Transverse colon (tissue), 4 donors: ENCODE measurements at places on chromosomes 3 and 15.

DNA sequence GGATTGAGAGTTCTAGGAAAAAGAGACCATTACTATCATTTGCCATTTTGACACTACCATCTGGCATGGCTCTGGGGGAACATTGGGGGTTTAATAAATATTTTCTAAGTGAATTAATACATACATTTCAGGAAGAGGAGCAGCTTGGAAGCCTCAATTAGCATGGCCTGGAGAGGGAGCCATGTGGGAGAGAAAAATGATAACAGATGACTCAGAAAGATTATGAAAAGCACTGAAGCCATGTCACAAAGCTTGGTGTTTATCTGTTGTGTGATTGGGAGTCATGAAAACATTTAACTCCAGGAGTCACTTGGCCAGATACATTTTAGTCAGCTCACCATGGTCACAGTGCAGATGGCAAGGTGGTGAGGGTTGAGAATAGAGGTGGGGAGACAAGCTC is 121.0 kb downstream of the SSR3 start:
- no peak for DNase-seq

GRCh38 chr3:42216302-42216701 is 49.7 kb downstream of the CCK start:
- no peak for DNase-seq

- no peak for DNase-seq
Observed at GRCh38 chr3:34668915-34669314, 870.5 kb downstream of the PDCD6IP start.

DNA sequence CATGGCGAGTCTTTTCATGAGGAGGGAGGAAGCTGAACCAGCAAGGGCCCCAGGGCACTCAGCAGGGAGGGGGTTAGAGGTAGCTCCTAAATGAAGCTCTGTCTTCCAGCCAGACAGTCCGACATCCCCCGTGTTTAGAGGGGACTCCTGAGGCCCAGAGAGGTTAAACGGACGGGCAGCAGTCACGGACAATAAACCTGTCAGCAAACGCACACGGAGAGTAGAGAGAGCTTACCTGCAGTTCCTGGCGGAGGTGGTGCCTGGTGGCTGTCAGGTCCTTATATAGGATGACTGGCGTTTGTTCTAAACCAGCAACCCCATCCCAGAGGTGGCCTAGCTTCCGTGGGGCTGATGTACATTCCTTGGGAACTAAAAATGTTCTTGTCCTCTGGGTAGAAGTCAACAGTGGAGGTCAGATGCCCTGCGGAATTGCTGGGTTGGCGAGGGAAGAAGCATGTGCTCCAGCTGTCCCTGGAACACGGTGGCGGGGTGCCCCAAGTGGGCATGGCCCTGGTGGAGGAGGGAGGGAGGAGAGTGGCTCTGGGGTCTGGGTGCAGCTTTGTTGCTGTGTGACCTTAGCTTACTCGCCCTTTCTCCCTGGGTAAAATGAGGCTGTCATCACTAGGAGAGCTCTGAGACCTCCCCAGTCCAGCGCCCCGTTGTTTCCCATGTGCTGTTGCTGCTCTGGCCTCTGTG is 2.1 kb downstream of the GHRL start:
- DNase-seq = no peak

DNA sequence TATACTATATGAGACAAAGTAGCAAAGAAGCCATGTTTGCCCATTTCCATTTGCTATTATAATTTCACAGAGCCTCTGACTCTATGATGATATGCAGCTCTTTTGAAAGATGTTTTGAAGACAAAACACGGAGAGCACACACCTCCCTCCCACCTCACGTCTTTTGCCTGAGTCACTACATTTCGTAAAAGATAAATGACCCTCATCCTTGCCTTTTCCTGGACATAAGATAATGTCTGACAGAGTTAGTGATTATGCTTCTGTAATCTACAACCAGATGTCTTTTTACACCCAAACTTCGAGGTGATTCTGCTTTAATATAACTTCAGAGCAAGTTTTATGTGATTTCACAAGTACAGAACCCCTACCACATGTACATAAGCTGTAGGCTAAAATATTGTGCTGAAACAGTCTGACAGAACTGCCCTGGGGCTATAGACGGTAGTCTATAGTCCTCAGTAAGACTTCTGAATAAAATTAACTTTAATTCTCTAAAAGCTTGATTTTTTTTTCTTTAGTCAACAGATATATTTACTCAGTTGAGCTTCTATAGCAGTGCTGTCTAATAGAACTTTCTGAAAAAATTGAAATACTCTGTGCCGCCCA is 99.9 kb downstream of the CD200R1L start:
- no peak for DNase-seq

GRCh38 chr15:41989573-41990242 is 17.4 kb upstream of the EHD4 start:
- DNase-seq = peak; percentile 89

DNA sequence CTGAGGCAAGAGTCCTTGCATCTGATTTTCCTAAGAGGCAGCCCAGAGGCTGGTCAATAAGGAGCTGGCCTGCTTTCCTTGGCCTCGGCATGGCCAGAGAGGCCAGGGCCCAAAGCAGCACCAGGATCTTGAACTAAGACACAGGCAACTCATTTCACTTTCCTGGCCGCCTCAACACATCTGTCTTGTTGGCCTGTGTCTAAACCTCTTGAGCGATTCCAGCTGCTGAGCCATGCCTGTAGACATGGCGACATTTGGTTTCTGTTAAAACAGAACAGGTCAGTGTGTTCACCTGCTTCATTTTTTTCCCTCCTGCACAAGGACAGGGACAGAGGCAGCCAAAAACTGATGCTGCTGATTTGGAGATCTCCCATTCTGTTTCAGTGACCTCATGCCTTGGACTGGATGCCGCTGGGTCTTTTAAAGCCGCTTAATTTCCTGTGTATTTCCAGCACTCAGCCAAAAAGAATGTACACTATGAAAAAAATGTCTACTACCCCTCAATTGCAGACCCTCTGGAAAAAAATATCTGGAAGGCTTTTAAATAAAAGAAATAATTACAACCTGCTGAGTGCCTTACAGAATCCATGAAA is 266.6 kb upstream of the ICE2 start:
- peak; percentile 25 for DNase-seq

DNA sequence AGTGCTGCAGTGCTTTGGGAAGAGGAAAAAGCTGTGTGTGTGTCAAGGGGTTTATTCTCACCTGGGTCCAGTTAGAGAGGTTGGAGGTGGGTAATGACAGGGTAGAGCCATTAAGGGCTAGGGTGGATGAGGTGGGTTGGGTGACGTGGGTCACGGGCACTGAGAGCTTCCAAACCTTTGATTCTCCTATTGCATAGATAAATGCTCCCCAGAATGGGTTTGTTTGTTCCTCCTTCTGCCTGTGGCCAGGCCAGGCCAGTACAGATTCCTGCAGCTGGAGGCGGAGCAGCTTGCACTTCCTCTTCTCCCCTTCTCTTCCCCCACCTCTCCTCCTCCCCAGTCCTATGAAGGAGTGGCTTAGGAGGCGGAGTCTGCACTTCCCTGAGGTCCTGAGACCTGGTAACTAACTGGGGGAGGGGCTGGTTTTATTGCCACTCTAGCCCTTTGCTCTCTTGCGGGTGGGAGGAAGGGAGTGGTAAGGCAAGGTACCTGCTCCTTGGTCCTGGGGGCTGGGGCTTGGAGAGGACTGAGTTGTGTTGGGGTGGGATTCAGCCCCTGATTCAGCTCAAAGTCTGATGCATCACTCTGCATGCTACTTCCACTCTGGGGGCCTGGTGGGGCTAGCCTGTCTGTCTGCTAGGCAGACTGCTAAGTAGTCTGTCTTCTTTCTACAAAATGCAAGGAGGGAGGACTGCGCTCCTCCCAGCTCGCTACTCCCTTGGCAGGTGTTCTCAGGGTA is 3.5 kb downstream of the SPINT1 start:
- peak; percentile 92 for DNase-seq

- DNase-seq = no peak
Observed at GRCh38 chr3:150528354-150528797, 17.9 kb downstream of the SERP1 start.

DNA sequence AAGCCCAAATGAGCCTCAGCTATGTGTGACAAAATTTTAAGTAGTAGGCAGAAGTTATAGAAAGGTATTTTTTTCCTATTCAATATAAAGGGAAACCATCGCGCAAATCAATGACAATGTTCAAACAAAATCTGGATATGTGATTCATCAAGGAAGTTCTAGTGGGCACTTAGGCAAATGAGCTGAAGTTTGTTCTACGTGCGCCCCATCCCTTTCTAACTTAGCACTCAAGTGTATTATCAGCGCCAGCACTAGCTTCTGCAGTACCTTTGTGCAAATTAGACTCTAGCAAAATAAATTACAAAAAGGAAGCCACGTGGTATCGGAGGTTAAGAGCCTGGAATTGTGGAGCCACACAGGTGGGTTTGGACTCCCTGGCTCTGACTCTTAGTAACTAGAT is 91.1 kb downstream of the TBL1XR1 start:
- no peak for DNase-seq

DNA sequence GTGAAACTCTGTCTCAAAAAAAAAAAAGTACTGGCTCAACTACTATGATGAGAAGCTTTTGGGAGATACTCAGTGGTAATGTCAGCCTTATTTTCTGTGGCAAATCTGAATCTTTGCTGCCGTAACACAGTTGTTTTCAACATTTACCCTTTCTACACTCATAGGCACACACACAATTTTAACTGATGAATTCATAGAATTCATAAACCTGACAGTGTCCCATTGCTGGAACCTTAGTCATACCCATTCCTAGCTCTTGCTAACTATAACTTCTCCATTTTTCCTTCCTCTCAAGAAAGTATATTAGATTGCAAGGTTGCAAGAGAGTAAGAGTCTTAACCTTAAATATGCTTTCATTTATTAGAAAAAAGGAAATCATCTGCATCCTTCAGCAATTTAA is 496.6 kb downstream of the FHIT start:
- DNase-seq = no peak

DNA sequence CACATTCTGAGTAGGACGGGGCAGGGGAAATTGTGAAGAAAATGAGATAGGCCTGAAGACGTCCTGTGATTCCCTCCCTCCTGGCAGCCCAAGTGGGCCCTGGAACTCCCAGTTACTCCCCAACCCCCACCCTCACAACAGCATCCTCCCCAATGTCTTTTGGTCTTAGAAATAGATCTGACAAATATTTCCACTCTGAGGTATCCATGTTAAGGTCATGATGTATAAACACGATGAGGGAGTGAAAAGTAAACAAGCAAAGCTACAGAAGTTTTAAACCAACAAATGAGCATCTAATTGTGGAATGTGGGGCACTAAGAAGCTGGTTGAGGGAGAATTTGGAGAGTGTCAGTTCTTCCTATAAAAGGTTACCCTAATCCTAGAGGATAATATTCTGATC is 103.7 kb upstream of the AADACL2 start:
- no peak for DNase-seq

DNA sequence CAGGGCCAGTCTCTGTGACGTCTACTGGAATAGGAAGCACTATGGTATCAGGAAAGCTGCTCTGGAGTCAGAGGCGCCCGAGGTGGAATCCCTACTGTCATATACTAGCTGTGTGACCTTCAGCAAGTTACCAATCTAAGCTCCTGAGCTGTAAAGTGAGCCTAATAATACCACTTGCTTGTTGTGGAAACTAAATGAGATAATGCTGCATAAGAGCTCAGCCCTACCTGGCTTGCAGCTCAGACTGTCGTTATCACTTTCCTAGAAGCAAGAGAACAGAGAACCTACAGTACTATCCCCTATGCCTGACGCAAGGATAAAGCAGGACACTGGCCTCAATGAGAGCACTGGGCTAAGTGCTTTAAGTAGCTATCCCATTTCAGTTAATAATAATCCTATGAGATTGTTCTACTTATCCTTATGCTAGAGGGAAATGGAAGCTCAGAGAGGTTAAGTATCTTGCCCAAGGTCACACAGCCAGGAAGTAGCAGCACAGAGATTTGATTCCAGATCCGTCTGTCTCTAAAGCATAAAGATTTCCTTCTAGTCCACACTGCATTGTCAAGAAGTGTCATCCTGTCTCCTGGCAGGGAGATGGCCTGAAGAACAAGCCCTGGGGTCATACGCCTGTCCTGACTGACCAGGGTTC is 195.2 kb downstream of the TLE3 start:
- DNase-seq = no peak

- no peak for DNase-seq
Observed at GRCh38 chr15:52783191-52783829, 6.8 kb downstream of the ONECUT1 start.

DNA sequence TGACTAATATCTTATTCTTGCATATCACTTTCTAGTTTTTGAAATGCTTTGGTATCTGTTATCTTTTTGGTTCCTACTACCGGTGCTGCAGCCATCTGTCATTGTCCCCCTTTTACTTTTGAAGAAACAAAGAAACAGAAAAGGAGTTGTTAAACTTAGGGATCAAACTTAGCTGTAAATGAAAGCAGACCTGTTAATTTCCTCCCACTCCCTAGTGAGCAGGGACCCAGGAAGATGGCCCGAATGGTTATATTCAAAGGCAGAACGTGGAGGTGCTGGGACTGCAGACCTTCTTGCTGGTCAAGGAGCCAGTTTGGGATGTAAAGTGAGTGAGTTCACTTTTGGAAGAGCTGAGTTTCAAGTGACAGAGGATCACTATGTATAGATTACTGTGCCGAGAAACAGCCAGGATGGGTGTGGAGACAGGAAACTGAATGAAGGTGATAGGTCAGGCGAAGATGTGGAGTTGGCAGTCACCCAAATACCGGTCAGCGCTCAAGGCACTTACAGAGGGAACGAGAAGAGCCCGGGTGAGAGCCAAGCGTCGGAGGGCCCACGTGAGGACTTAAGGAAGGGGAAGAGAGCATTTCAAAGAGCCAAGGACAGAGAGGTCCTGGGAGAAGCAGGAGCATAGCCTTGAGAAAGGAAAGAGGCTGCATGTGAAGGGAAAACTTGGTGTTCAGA is 20.1 kb downstream of the KBTBD8 start:
- DNase-seq = peak; percentile 77

GRCh38 chr15:86445579-86446252 is 366.0 kb downstream of the AGBL1 start:
- no peak for DNase-seq

DNA sequence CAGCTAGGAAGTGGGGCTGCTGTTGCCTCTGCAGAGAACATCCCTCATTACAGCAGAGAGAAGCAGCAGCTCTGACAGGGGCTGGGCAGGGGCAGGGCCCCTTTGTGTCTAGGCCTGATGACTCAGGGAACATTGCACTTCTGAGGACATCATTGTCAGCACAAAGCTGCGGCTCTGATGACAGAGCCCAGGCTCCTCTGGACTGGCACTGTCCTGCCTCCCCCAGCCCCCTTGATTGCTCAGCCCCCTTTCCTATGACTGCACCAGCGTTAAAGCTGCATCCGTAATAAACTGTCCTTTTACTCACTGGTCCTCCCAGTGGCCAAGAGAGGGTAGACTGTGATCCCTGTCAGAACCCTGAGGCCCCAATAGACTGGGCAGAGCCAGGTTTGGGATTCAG is 18.3 kb downstream of the TRH start:
- DNase-seq = no peak

DNA sequence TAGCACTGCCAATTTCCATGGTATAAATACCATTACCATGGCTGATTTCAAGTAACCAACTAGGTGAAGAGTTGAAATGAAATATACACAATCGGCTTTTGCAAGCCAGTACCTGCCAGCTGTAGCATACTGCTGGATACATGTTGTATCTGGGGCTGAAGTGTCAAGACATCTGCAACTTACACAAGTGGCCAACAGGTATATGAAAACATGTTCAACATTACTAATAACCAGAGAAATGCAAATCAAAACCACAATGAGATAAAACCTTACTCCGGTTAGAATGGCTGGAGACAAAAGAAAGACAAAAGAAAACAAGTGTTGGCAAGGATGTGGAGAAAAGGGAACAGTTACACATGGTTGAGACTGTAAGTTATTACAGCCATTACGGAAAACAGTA is 11.6 kb downstream of the ATOSA start:
- DNase-seq = no peak
